T1000 (cell line): ENCODE measurements at places on chromosomes 1 and 21.

DNA sequence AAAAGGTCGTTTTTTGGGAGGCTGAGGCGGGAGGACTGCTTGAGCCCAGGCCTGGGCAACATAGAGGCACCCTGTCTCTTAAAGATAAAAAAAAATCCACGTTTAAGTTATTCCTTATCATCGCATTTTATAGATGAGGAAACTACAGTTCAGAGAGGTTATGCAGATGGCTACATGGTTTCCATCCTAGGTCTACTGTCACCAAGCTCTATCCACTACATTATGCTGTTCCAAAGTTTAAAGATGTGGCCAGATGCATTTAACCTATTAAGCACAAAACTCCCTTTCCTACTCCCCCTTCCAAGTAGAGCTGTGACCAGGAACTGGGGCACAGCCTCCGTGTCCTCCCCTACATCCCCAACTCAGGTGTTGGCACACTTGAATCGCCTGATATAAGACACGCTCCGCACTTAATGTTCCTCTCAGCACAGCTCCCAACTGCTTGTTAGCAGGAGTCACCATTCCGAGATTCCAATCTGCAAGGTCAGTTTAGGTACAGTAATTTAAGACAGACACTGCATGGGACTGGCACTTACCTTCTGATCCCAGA, 1.3 kb downstream of the TAF5L start:
- DNase-seq, result no peak

DNA sequence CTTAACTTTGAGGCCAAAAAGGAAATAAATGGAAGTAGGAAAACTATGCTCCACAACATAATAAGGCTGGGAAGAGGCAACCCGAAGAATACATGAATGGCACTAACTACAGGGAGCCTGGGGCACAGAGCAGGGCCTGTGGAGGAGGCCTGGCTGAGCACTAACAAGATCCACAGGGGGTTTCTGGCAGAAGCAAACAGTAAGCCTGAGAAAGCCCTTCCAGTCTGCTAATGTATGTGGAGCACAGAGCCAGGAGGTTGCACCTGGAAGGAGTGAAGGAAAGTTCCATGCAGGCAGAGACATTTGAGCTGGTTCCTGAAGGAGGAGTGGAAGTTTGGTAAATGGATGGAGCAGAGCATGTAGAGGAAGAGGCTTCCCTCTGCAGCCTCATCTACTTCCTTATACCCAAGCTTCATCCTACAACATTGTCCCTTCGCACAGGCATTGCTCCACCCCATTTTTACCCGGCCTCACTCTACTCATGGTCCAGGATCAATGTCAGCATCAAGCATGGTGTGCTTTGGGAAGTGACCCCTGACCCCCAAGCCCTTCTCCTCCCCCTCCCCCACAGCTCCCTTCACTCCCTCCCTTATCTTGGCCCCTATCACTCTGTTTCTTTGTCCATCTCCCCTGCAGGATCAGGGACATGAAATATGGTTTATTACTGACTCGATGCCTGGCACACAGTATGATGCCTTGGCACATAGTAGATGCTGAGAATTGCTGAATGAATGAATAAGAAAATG, 23.3 kb downstream of the SHISA4 start:
- DNase-seq, result no peak

DNA sequence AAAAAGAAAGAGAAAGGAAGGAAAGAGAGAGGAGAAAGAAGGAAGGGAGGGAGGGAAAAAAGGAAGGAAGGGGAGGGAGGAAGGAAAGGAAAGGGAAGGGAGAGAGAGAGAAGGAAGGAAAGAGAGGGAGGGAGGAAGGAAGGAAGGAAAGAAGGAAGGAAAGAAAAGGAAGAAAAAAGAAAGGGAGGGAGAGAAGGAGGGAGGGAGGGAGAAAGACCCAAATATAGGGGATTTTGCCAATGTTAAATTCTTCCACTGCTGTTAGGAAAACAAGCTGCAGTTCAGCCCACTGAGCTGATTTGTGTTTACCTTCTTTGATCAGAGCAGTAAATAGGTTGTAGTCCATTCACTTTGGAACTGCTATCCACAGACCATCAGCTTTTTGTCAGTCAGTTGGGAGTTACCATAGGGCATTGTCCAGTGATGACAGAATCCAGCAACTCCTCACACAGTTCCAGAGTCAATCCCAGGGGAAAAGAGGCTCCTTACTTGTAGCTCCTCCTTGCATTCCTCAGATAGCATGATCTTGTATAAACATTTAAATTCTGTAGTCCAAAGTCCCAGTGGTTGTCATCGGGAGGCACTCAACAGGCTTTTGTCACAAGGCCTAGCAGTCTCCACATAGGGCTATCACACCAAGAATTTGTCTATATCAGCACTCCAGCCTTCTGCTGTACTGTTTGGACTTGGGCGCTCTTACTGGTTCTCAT, 13.5 kb upstream of the PPP1R8 start:
- DNase-seq, result peak; percentile 9

DNA sequence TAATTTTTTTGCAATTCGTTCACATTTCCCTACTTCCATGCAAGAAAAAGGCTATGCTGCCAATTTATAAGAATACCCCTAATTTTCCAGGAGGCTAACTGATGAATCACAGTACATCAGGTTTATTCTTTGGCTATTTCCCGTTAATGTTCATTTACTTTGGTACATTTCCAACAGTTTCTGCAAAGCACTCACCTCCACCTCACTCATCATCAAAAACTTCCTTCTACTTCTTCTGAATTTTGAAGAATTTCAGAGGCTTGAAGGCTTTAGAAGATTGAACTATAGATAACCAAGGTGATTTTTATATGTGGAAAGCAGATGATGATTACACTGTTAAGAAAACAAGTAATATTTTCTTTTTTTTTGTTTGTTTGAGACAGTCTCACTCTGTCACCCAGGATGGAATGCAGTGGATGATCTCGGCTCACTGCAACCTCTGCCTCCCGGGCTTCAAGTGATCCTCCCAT, 60.5 kb upstream of the HP1BP3 start:
- peak; percentile 8 for DNase-seq

- no peak for DNase-seq
Observed at GRCh38 chr1:24162201-24162600, 19.3 kb upstream of the IL22RA1 start.

DNA sequence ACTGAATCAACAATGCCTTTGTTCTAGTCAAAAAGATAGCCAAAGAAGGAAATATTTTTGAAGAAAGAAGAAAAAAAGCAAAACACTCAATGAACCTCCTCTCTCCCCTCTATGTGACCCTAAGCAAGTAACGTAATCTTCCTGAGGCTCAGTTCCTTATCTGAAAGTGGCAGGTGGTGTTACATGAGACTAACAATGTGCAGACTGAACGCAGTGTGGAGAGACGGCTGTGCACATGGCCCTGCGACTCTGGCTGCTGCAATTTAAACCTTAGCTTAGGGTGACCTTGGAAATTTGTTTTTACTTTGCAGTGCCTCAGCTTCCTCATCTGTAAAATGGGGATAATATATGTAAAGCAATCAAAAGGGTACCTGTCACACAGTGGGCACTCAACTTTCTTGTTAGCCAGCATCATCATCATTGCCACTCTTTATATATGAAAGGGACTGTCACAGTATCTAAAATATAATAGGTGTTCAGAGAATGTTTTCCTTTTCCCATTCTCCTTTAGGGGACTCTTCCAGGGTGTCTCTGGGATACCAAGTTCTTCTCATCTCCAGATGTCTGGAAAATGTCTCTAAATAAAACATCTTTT, 100.1 kb upstream of the JUN start:
- DNase-seq, result no peak

DNA sequence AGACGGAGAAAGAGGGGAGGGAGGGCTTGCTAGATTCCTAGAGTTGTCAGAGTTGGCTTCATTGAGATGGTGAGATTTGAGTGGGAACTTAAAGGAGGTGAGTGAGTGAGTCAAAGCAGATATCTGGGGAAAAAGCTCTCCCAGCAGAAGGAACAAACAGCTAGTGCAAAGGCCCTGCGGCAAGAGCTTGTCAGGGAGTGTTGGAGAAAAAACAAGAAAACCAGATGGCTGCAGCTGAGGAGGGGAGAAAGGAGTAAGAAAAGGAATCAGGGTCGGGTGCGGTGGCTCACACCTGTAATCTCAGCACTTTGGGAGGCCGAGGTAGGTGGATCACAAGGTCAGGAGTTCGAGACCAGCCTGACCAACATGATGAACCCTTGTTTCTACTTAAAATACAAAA, 40.3 kb upstream of the SPOCD1 start:
- DNase-seq, result no peak
